ENCODE measurements at places on chromosomes 7 and 10.

DNA sequence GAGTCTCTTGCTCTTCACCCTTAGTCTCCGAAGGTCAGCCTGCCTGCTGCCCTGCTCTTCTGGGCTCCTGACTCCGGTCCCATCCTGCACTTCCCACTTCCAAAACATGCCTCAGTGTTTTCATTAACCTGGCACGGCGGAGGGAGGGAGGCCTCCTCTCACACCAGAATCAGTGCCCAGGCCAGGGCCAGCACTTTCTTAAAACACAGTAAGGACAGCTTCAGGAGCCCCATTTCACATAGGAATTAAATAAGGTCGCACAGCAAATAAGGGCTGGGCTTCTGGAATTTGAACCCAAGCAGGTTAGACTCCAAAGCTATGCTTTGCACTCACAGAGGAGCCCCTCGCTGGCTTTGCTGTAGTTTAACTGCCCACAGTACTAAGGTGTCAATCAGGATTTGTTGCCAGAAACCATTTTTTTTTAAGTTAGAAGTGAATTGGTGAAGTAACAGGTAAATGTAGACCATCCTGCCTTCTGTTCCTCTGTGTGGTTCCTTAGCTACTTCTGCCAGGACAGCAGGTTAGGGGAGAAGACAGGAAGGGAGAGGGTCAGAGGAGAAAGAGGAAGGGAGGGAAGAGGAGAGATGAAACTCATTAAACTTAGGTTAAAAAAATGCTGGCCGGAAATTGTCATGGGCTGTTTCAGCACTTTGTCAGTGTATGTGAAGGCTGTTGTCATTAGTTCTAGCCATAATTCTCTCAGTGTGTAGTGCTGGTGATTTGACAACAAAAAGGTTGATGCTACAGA, 1.1 kb downstream of the RASSF4 start:
- no peak for DNase-seq

DNA sequence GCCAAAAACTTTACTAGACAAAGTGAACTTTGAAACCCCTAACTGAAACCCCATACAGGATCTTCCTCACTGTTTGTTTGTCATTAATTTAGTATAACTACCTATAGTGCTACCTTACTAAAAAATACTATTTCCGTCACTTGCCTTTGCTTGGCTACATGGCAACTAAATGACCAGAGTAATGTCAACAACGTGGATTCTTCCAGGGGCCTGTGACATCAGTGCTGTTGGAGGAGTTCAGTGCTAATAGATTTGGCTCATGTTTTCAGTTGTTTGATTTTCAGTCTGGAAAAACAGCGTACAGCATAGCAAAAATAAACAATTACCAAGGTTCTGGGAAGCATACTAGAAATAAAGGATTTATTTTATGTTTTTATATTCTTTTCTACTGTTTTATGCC, 3.0 kb upstream of the ASB15 start:
- no peak for DNase-seq

GRCh38 chr10:93039721-93040120, 20.9 kb upstream of the CYP26C1 start:
- no peak for DNase-seq

- DNase-seq, result no peak
These were observed 106.8 kb downstream of the ANK3 start for GRCh38 chr10:60282771-60283353.

- DNase-seq, result no peak
These were observed 10.4 kb downstream of the HDAC9 start for GRCh38 chr7:18505870-18506460.

- no peak for DNase-seq
These were observed 76.8 kb upstream of the SEM1 start for GRCh38 chr7:96786261-96786997.

DNA sequence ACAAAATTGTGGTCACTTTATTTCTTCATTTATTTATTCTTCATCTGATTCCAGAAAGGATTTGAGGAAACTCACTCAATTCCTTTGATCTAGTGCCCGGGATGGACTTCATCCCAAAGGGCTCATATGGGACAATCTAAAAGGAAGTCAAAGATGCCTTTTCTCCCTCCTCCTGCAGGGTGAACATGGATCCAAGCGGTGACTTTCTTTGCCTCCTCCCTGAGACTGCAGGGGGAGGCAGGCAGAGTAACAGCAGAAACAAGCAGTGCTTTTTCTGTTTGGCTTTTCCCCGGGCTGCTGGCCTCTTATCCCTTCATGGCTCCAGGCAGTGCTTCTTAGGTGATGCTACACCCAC, 10.0 kb upstream of the DNMBP start:
- no peak for DNase-seq

DNA sequence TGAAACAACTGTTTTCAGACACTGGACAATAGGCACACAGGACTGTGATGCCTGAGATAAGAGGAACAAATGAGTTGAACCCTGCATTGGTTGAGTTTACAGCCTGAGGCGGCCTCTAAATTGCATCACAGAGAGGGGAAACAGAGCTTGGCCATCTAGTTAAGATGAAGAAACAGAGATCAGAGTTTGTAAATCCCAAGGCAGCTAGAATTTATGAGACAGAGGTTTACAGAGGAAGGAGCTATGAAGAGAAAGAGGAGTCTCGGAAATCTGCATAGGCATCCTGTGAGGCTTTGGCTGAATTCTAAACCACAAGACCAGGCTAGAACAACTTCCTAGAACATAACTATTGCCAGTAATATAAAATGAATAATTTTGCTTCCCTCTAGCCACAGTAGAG, 41.0 kb upstream of the OIT3 start:
- no peak for DNase-seq

- no peak for DNase-seq
These were observed 25.9 kb downstream of the ZNF277 start for GRCh38 chr7:112232212-112232978.

GRCh38 chr7:112622159-112622715, 141.4 kb downstream of the LSMEM1 start:
- DNase-seq, result no peak

GRCh38 chr7:131046246-131046645, 281.4 kb upstream of the MKLN1 start:
- DNase-seq, result no peak

DNA sequence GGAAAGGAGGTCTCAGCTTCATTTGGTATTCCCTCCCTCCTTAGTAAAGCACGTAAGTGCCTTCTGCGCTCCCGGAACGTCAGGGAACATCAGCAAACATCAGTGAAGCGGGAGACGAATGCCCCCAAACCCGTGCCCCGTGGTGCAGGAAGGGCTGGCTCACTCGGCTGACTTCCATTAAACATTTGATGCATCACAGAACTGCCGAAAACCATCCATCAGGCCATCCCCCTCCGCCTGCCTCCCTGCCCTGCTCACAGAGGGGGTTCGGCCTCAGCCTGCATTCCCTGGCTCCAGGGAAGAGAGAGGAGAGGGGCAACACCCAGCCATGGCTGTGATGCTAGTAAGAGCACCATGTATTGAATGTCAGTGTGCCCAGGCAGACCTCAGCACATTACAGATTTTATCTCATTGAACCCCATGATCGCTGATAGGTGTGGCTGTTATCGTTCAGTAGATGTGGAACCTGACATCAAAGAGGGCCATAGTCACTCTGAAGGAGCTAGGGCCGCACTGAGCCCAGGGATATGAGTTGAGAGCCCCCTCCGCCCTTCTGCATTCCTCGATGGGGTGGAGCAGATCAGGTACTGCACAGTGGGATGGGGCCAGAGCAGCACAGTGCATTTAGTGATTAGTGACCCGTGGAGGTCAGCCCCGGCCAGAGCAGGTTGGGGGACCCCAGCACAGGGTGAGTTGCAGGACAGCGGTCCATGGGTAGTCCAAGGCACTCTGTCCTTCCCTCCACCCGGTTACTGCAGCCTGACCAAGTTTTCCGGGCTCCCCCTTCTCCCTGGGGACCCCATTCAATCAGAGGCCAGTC, 146.4 kb downstream of the RPS24 start:
- DNase-seq, result no peak

- DNase-seq, result no peak
These were observed 223.7 kb upstream of the HABP2 start for GRCh38 chr10:113329121-113329596.

- no peak for DNase-seq
These were observed 77.5 kb upstream of the PHYHIPL start for GRCh38 chr10:59098831-59099452.

DNA sequence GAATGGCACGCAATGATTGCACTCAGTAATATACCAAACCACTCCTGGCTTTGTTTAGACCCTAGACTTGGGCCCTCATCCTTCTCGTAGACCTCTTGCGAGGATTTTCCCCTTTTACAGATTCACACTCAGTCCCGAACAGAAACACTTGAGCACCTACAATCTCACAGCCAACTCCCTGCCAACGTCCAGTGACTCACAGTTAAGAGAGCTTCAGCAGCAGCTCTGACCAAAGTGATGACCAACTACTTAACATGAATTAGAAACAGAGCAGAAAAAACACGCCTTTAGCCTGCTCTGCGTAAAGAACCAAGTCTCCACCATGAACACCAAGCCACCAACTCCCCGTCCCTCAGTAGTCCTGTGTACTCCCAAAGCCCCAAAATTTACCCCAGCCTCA, 2.2 kb downstream of the DNAJC30 start:
- DNase-seq, result no peak

DNA sequence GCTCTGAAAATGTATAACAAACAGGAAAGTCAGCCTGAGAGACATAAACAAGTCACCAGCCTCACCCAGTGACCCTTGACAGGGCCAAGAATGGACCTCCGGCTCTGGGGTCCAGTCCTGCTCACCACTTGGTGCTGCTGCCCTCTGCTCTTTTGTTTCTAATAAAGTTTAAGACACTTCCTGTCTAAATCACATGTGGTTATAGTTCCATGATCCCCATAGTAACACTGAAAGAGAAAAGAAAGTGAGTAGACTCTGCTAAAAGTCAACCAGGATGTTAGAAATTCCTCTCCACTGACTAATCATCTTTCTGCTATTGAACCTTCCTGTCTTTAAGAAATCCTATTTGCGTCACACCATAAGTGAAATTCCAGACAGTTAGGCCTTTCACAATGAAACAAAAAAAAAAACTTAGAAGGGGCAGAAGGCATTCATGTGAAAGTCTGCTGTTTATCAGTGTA, 179.2 kb upstream of the BET1 start:
- DNase-seq, result no peak

- DNase-seq, result no peak
These were observed 105.5 kb upstream of the TMEM72 start for GRCh38 chr10:44805466-44806210.

DNA sequence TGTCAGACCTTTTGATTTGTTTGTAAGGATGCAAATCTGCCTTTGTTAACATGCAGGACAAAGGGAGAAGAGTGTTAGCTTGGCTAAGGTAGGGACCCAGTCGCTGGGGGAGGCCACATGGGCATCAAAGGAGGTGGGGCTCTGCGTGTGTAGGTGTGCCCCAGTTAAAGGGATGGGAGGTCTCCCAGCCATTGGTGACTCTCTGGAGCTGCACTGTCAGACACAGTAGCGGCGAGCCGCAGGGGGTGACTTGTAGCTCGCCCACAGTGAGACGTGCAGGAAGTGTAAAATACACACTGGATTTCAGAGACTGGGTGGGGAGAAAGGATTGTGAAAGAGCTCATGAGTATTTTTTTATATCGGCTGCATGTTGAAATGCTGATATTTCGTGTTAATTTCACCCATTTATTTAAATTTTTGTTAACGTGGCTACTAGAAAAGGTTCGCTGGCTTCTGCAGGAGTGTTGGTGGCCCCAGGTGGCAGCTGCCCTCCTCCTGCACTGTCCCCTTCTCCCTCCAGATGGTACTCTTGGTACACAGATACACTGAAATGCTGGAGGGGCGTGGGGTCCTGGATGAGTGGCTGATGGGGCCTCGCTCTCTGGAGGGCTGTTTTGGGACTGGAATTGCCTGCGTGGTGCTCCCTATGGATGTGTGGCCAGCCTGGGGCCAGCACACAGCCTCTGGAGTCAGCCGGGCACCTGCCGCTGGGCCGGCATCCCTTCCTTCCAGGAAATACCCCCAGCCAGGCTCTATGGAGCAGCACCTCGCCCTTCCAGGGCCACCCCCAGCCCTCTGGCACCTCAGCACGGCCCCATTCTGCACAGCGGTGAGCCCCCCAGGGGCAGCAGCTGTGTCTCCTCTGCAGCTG, 59.2 kb downstream of the LHPP start:
- no peak for DNase-seq

GRCh38 chr7:24963218-24963617, 16.8 kb downstream of the OSBPL3 start:
- DNase-seq, result peak; percentile 12

DNA sequence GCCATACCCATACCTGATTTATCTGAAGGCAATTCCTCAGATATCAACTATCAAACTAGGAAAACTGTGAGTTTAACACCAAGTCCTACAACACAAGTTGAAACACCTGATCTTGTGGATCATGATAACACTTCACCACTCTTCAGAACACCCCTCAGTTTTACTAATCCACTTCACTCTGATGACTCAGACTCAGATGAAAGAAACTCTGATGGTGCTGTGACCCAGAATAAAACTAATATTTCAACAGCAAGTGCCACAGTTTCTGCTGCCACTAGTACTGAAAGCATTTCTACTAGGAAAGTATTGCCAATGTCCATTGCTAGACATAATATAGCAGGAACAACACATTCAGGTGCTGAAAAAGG, 69.0 kb upstream of the RSBN1L start:
- DNase-seq, result no peak

Data from T-helper 2 cell (primary cell).